Stimulated activated CD8-positive, alpha-beta memory T cell treated with anti-CD3 and anti-CD28 coated beads, Interleukin-4, amount 100 ng/mL, for 1 hour (primary cell): ENCODE measurements at places on chromosomes 13 and 19.

- no peak for DNase-seq
Measured at GRCh38 chr13:93151277-93151676, 75.3 kb upstream of the GPC6 start.

GRCh38 chr13:66974889-66975288 is 255.2 kb downstream of the PCDH9 start:
- no peak for DNase-seq

- DNase-seq = no peak
Measured at GRCh38 chr13:91740756-91741155, 342.3 kb downstream of the GPC5 start.

- no peak for DNase-seq
Measured at GRCh38 chr13:71645467-71645866, 221.5 kb downstream of the DACH1 start.

GRCh38 chr19:37332839-37333238 is 38.1 kb upstream of the ZNF527 start:
- no peak for DNase-seq

DNA sequence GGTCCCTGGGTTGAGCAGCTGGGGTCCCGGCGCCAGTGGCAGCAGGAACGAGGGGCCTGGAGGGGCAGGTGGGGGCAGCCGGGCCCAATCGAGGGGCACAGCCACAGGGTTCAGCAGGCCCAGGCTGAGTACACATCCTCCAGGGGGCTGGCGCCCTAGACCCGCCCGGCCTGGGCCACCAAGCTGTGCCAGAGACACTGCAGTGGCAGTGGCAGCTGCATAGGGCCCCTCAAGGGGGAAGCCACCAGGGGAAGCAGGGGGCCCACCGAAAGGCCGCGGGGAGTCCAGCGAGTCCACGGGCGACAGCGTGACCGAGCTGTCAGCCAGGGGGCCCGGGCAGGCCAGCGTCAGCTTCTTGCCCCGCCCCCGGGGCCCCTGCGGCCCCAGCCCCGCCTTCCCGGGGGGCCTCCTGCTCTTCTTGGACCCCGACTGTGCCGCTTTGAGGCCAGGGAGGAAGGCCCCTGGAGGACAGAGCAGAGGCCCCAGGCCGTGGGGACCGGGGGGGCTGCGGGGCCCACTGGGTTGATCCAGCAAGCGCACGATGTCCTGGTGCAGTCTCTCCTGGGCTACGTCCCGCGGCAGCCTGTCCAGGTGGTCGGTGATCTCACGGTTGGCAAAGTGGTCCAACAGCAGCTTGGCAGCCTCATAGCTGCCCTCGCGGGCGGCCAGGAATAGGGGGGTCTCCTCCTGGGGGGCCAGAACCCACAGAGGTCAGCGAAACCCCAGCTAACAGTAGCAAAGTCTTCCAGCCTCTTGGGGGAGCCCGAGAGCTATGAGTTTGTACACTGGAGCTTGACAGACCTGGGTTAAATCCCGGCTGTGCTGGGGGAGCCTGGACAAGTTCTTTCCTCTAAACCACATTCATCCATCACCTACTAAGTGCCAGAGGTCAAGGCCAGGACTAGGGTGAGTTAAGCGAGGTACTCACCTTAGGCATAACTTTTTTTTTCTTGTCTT is 39.5 kb downstream of the NOTCH3 start:
- no peak for DNase-seq

GRCh38 chr13:36420437-36420891 is 11.8 kb upstream of the CCNA1 start:
- peak; percentile 5 for DNase-seq

DNA sequence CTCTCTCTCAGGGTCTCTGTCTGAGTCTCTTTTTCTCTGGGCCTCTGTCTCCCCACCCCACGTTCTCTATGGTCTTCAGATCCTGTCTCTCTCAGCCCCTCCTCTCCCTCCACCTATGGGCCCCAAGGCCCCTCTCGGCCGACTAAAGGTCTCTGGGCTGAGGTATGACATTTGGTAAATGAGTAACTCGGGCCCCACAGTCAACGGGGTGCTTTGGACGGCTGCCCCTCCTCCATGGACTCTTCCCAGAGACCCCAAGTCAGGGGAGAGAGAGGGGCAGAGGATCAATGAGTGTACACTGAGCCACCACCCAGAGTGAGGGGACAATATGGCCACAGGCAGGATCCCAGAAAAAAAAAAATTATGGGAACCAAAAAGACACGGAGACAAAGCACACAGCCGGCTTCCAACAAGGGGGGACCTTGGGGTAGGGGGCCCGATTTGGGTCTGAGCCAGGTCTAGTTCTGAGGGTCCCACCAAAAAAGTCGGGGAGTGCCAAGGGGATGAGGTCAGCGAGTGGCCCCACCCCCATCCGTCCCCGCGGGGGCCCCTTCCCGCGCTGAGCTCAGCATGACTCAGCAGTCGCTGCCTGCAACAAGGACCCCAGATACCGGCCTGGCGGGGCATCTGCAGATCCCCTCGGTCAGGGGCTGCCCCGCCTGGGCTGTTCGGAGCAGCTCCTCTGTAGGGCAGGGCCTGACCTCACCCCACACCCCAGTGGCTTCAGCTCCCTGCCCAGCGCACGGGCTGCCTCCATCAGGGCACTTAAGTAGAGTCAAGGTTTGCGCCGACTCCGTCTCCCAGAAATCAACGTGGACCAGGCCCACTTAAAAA is 1.5 kb upstream of the FTL start:
- DNase-seq = peak; percentile 38

GRCh38 chr13:94784066-94784465 is 71.7 kb upstream of the SOX21 start:
- DNase-seq = no peak

GRCh38 chr19:48544856-48545750 is 6.9 kb upstream of the SULT2B1 start:
- DNase-seq = no peak

- DNase-seq = no peak
Measured at GRCh38 chr13:113040597-113041292, 64.8 kb upstream of the F7 start.

GRCh38 chr19:12596485-12596884 is 14.1 kb downstream of the ZNF490 start:
- DNase-seq = no peak
